ENCODE measurements at places on chromosomes 7 and 10.
A peak's percentile ranks its signal among the peaks of the same experiment; 100 is the strongest.

- no peak for DNase-seq
Measured at GRCh38 chr7:6531492-6532279, 19.6 kb downstream of the GRID2IP start.

DNA sequence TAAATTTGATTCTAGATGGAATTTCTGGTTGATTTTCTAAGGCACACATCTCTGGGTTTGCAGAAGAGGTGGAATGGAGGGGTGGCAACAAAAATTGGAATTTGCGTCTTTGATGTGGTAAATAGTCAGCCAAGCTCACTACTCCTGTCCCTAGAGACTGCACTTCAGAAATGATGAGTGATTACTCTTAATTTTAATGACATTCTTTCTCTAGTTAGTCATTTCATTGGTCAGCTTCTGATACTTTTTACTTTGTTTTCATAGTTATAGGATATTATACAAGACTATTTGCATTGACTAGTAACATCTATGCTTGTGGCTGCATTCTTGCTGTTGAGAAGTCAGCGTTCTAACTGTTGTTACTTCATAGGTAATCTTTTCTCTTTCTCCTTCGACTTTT lies 658.3 kb downstream of the SUGCT start:
- DNase-seq = no peak

GRCh38 chr10:112663234-112664125 lies 216.5 kb downstream of the VTI1A start:
- no peak for DNase-seq

DNA sequence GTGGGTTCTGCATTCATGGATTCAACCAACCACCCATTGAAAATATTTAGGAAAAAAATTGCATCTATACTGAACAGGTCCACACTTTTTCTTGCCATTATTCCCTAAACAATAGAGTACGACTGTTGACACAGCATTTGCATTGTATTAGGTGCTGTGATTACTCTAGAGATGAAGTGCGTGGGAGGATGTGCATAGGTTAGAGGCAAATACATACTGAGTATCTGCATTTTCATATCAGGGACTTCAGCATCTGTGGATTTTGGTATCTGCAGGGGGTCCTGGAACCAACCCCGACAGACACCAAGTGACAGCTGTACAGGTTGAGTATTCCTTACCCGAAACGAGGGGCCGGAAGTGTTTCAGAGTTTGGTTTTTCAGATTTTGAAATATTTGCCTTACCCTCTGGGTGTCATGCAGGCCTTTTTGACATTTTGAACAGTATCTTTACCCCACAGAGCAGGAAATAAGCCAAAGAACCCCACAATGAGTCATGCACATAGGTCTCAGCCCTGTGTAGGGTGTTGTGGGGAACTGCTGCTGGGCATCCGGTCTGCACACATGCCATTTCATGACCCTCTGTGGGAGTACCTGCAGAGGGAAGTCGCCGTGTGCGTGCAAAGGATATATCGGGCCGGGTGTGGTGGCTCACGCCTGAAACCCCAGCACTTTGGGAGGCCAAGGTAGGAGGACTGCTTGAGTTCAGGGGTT lies 14.5 kb downstream of the NUDT5 start:
- peak; percentile 56 for DNase-seq

DNA sequence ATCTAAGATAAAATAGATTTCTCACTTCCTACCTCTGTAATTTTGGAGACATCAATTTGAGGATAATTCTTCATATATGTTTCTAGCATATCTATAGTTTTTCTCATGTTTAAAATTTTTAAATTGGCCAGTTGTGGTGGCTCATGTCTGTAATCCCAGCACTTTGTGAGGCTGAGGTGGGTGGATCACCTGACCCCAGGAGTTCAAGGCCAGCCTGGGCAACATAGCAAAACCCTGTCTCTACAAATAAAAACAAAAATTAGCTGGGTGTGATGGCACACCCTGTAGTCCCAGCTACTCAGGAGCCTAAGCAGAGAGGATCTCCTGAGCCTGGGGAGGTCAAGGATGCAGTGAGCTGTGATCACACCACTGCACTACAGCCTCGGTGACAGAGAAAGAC lies 4.9 kb downstream of the ACBD5 start:
- no peak for DNase-seq
